ENCODE measurements at places on chromosomes 4 and X.
A peak's percentile ranks its signal among the peaks of the same experiment; 100 is the strongest.

- DNase-seq: no peak
Observed at GRCh38 chr4:33226133-33226532, 2506.0 kb downstream of the PCDH7 start.

DNA sequence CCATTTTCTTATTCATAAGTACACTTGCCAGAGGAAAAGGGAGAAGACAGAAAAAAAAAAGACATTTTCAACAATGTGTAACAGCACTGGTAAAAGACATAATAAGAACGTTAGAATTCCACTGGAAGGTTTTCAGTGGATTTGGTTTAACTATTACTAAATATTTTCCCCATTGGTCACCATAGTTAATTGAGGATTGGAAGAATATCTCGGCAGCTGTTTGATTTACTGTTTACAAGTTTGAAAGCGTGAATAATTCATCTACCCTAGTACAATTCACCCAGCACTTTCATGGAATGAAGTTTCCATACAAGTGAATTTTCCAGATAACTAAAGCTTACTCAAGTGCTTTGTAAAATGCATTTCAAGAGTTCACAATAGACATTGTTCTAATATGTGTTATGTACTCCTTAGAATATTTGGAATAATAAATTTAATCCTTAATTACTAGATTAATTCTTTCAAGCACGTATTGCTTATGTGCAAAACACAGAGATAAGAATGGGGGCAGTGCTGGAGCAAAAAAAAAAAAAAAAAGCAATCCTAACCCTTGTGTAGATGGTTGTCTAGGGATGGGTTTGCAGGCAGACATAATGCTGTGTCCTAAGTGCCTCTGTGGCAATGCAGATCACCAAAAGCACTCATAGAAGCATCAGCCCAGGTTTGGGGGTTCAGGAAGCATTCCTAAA lies 57.1 kb downstream of the ENPEP start:
- no peak for DNase-seq

DNA sequence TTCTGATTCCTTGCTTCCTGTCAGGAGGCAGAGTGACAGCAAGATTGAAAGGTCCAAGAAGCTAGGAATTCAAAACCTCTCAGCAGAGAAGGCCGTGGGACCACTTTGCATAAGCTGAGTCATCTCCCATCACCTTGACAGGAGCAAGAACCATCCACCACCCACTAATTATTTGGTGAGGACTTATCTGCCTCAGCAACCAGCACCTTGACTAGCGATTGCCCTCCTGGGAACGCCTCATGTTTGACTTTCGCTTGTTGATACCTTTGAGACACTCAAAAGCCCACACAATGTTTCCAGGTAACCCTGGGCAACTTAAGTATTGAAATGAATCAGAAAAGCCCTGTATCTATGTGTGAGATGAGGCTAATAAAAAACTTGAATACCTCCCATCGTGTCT lies 233.5 kb upstream of the GYPA start:
- no peak for DNase-seq

DNA sequence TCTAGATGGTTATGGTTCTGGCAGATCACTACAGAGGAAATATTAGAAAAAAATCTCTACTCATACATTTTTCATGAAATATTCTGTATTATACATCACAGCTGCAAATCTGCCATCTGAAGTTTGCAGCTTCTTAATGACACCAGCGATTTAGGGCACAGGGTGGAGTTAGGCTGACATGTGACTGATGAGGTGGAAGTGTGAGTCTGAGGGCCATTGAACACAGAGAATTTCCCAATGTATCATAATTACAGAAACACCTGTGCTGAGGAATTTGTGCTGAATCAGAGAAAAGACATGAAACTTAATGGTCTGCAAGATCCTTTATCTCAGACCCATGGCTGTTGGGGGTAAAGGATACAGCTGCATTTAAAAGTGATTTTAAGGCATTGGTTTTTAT lies 2025.6 kb upstream of the AGA start:
- peak; percentile 38 for DNase-seq

GRCh38 chr4:137531986-137532868 lies at the start of gene PCDH18:
TSS of gene PCDH18 (minus strand) at chr4:137532494. CDS start at chr4:137532088, 406 bp downstream.
- peak; percentile 97 for DNase-seq

DNA sequence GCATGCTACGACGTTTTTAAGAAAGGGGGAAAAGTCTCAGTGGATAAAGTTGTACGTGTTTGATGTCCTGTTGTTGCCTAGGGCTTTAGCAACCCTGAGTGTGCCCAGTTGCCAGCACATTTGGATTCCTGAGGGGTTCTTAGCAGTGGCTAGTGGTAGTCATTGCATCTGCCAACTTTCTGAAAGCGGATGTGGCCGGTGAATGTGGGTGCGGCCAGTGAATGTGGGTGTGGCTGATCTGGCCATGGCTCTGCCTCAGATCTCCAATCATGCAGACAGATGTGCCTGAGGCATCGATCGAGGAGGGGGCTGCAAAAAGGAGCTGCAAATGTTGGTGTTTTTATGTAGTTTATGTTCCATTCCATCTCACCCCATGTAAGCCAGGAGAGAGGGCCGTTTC lies 41.5 kb upstream of the FAT1 start:
- DNase-seq: peak; percentile 39

DNA sequence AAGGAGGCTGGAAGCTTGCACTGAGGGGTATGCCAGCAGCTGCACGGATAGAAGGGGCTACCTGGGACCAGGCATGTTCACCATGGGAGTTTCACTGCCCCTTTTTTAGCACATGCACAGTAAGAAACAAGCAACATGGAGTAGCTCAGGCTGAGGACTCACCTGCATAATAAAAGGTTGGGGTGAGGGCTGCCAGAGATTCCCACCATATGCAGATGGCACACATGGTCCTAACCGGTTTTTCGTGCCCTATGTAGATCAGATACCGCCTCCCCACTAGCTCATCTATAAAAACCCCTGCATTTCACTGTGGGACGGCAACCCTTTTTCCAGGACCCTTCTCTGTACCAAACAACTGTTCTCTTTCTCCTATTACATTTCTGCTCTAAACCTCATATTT lies 97.0 kb upstream of the LANCL3 start:
- no peak for DNase-seq

DNA sequence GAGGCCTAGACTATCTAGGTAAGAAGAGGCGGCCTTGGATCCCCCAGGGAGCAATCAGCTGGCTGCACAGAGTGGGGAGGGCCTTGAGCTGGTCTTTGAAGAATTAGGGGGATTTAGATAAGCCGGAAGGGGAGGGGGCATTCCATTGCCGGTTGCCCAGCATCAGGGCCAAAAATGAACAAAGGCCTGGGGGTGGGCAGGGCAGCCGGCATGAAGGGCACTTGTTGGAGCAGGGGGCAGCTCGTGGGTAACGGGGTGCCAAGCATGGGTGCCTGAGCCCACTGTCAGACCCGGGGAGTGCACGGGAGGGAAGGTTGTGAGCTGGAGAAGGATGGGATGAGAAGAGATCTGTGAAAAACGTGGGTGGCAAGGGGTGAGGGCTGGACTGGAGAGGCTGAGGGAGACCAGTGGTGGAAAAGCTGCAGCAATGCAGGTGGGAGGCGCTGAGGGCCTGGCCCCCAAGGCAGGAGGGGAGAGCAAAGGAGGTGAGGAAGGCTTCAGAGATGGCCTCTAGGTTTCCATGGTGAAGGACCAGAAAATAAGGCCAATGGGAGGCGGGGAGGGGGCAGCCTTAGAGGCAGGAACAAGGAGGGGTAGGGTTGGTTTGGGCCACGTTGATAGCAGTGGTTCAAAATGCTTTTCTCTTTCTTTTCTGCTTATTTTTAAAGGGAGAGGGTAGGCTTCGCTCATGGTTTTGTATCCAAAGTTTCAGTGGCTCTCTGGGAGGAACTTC lies 8.6 kb downstream of the KLF3 start:
- peak; percentile 57 for DNase-seq
